ENCODE measurements at places on chromosomes 6 and 20.
A peak's percentile ranks its signal among the peaks of the same experiment; 100 is the strongest.

DNA sequence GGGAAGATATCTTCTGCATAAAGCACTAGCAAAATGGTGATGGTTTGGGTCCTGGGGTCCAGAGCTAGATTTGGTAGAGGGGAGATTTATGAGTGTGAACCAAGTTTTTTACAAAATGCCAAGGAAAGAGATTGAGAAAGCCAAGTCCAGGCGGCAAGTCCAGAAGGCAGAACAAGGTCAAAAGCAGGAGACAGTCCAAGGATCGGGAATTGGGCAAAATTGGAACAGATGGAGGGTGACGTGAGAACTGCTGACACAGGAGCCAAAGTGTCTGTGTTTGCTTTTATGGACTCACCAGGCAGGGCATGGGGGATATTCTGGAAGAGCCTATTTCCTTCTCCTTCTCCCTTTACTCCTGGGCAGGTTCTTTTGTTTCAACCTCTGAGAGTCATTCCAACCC is 4.1 kb downstream of the NHLRC1 start:
- DNase-seq = peak; percentile 76

DNA sequence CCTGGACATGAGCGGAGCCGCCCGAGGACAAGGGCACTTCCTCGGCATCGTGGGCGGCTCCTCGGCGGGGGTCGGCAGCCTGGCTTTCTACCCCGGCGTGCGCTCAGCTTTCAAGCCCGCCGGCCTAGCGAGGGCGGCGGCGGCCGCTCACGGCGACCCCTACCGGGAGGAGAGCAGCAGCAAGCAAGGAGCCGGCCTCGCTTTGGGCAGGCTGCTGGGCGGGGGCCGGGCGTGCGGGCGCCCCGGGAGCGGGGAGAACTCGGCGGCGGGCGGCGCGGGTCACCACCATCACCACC is 6.7 kb downstream of the PRDM13 start:
- peak; percentile 44 for DNase-seq

DNA sequence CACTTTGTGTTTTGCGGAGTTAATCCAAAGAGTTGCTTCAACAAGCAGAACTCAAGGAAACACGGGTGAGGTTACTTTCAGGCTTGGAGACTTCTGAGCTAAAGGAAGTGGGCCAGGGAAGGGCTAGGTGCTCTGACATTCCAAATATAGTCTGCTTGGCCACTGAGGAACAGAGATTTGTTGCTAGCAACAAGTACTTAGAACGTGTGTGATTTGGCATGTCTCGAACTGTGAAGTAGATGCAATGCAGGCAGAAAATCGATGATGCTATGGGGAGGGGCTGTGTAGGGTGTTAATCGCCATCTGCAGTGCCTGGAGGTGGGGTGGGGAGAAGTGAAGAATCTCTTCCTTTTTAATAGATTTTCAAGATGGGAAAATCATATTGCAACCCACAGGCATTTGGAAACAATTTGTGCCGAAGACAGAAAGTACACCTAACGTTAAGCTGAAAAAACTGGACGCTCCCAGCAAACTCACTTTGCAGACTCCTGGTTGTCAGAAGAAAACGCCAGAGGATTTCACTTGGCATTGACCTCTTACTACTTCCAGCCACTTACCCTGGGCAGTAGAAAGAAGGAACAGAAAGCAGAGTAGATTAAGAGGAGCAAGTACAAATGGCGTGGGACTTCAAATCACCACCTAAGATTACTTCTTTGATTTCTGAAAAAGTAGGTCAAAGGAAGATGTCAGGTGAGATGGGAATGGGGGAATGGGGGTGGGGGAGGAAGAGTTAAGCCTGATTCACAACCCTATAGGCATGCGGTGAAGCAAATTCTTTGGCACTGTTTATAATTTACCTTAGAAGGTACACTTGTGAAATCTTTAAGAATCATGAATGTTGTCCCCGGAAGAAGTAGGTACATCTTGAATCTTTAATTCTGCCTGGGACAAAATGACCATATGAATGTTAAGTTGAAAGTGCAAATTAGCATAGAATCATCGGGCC is 314.1 kb downstream of the CD83 start:
- no peak for DNase-seq

DNA sequence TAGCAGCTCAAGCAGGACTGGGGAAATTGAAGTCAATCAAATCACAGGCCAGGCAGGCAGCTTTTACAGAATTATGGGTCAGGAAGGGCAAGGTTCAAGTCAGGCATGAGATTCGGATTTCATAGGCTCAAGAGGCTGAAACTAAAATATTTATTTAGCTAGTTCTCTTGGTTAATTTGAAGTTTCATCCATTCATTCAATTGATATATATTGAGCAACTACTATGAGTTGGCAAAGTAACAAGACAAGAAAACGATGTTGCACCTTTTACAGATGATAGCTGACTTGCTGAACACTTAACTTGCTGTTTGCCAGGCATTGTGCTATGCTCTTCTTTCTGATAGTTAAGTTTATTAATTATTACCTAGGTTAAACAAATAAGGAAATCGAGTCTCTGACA is 20.5 kb upstream of the ASCC3 start:
- DNase-seq = no peak

- DNase-seq = no peak
These were observed 37.8 kb downstream of the BEND6 start for GRCh38 chr6:56992703-56993102.

- no peak for DNase-seq
These were observed 80.5 kb downstream of the SASH1 start for GRCh38 chr6:148423133-148423532.

GRCh38 chr6:158327211-158327610 is 14.9 kb downstream of the TULP4 start:
- no peak for DNase-seq

GRCh38 chr6:99364026-99364425 is 14.6 kb upstream of the FAXC start:
- no peak for DNase-seq

GRCh38 chr20:24681634-24682495 is 212.4 kb downstream of the SYNDIG1 start:
- DNase-seq = no peak

GRCh38 chr6:45514454-45515230 is 136.9 kb upstream of the SUPT3H start:
- no peak for DNase-seq

DNA sequence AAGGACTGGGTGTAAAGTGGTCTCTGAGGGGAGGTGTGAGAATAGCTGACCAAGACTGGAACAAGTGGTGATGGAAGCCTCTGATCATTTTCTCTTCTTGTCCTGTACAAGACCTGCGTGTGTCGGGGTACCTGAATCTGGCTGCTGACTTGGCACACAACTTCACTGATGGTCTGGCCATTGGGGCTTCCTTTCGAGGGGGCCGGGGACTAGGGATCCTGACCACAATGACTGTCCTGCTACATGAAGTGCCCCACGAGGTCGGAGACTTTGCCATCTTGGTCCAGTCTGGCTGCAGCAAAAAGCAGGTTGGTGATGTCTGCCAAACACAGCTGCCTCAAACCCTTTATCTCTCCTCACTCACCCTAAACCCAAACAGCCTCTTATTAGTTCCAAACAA is 1.7 kb upstream of the HSD17B8 start:
- no peak for DNase-seq

- DNase-seq = no peak
These were observed 36.4 kb downstream of the HFE start for GRCh38 chr6:26123675-26123946.

DNA sequence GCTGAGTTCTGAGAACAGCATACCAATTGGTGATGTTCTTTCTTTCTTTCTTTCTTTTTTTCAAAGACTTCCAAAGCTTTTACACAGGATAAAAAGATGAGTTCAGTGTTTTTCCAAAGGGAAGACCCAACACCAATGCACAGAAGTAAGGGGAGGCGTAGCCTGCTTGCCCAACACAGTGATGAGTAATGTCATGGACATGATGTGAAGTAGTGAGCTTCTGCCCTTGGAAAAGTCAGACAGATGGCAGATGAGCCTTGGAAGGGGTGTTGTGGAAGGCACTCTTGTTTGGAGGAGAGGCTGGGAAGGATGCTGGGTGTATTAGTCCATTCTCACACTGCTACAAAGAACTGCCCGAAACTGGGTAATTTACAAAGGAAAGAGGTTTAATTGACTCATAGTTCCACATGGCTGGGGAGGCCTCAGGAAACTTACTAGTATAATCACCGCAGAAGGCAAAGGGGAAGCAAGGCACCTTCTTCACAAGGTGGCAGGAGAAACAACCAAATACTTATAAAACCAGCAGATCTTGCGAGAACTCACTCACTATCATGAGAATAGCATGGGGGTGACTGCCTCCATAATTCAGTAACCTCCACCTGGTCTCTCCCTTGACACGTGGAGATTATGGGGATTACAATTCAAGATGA is 12.6 kb downstream of the LRP11 start:
- DNase-seq = no peak

- DNase-seq = no peak
These were observed 68.5 kb downstream of the ECT2L start for GRCh38 chr6:138864343-138864890.

DNA sequence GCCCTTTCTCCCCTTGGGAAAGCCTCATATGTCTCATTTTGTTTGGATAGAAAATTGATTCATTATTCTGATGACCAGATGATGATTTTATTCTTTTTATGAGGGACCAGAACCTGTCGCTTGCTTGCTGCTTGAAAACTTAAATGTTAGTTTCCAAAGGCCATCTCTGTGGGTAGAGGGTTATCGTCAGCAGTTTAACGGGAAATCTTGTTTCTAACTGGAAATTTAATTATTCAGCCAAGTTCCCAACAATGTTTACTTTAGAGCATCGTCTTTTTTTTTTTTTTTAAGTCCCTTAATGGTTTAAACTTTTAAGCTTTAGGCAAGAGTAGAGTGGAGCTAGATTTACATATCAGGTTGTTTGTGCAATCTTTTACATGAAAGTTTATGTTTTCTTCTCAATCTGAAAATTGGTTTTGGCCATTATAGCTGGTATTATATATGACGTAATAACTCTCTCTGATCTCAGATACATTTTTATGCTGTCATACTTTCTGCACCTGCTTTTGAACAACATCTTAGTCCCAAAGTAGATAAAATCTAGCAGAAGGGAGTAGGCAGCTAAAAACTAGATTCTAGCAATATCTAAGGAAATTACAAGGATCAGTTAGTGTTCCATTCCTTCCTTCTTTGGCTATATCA is 93.9 kb downstream of the FOXO3 start:
- DNase-seq = no peak

GRCh38 chr6:72757926-72758325 is 136.1 kb downstream of the KCNQ5 start:
- no peak for DNase-seq

GRCh38 chr6:97113170-97113569 is 169.8 kb downstream of the MMS22L start:
- DNase-seq = no peak

DNA sequence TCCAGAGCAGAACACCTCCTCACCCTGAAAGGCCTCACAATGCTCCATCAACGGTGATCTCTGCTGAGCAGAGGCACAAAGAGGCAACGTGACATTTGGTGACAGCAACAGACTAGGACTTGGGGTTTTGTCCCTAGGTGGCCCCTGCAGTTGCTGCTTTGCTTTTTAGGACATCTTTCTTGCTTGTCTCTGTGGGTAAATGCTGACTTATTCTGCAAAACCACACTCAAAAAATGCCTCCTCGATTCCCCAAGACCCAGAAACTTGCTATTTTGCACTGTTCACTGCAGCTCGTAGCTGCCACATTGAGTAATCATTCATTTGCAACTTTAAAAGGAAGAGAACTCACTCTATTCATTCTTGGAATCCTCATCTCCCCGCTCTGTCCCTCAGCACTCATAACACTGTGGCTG is 209.9 kb downstream of the LY86 start:
- DNase-seq = no peak

DNA sequence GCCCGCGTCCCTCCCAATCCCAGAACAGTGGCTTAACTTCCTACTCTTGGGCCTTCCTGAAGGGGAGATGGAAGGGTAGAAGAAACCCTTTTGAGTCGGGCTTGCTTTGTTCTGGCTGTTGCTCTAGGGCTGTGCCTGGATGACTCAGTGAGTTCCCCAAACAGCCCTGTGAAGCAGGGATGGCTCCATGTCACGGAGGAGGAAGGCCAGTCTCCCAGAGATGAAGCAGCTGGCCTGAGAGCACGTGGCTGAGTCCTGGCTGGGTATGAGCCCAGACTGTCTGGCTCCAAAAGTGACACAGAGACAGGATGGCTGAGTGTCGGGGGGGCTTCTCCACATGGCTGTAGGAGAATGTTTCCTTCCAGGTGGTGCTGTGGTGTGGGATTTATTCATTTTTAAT is 4.6 kb downstream of the SYTL3 start:
- peak; percentile 28 for DNase-seq

DNA sequence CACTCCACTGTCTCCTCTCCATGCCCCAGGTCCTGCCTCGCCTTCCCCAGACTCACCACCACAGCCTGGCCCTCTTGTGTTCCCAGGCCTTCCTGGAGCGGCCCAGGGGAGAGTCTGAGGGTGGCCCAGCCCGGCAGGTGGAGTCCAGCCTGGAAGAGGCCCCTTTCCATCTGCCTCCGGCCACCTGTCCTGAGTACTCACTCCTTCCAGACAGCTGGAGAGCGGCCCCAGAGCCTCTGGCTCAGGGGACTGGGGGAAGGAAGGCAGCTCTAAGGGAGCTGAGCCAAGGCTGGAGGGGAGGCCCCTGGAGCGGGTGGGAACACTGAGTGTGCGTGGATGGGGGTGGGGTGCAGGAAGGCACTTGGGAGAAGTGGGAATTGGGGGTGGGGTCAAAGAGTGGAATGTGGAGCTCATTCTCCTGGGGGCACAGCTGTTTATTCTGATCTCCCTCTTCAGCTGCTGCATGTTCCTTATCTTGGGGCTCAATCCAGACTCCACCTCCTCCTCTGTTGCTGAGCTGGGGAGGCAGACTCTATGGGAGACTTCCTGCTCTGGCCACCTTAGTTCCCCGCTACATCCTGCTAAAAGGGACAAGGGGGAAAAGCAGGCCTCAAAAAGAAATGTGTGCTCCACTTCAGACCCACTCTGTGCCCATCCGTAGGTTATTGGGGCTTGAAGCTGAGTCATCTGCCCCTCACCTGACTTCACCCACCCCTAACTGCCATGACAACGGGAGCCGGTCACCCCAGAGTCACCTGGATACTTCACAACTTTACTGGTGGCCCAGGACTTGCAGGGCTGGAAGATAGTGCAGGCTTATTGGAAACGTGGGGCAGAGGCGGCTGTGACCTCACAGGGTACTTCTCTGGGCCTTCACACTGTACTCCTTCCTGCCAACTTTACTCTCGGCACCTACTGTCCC is 19.5 kb upstream of the TAF8 start:
- no peak for DNase-seq

- no peak for DNase-seq
These were observed 28.3 kb upstream of the GGTLC1 start for GRCh38 chr20:24016607-24017457.

GRCh38 chr20:51381557-51381956 is 161.0 kb downstream of the NFATC2 start:
- DNase-seq = no peak

- DNase-seq = no peak
These were observed 557.7 kb upstream of the NRSN1 start for GRCh38 chr6:23568292-23568691.

- no peak for DNase-seq
These were observed 64.1 kb downstream of the CLIC5 start for GRCh38 chr6:45951321-45952167.

DNA sequence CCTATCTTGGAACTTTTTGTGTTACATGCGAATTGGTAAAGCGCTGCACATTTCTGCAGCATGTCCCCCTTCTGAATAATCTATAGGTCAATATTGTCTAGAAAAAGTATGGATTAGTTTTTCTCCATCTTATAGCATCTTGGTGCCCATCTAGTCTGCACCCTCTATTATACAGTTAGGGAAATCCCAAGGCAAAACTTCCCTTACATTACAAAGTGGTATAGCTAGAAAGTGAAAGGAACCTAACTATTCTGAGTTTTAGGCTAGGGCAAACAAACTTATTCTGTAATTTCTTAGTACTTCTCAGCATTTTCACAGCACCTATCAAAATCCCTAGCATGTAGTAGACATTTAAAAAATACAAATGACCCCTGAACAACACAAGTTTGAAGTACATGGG is 133.5 kb upstream of the CCDC28A start:
- DNase-seq = no peak

Measured in NCI-H1694 (cell line).